ENCODE measurements at places on chromosomes 2 and 18. TPM values are rescaled to one million over a fixed set of nuclear protein-coding genes. Genes with fewer than 3 reads are reported as not detected.

NT5C1B gene
- total RNA-seq = not detected

TMEM169 gene
- 0.29 TPM for total RNA-seq

NCKAP5 gene
- 3.5 TPM for total RNA-seq

ITGA4 gene
- 81.6 TPM for total RNA-seq

NEUROD1 gene
- total RNA-seq = not detected

MTA3 gene
- 39.9 TPM for total RNA-seq

ADGRF3 gene
- total RNA-seq = not detected

SERPINB7 gene
- total RNA-seq = 0.87 TPM

SDC1 gene
- total RNA-seq = 57.6 TPM

RFX8 gene
- 36.7 TPM for total RNA-seq

PLEK gene
- total RNA-seq = not detected

TMEM247 gene
- total RNA-seq = not detected

FASTKD2 gene
- 55.6 TPM for total RNA-seq

ASPRV1 gene
- total RNA-seq = 0.33 TPM

Data from smooth muscle cell of trachea (primary cell).